Heart left ventricle (tissue), 16 donors: ENCODE measurements at places on chromosomes 12 and 14. TPM values are rescaled to one million over a fixed set of nuclear protein-coding genes. Genes with fewer than 3 reads are reported as not detected.

The GZMH gene
- not detected for total RNA-seq

The KRT73 gene
- not detected for total RNA-seq

The TEP1 gene
- total RNA-seq = 7.1 TPM

The USP30 gene
- total RNA-seq = 16.4 TPM

The GLS2 gene
- 1.4 TPM for total RNA-seq

The ATG2B gene
- total RNA-seq = 15.9 TPM

The OTX2 gene
- total RNA-seq = not detected

The TAS2R9 gene
- not detected for total RNA-seq

The MFAP5 gene
- total RNA-seq = 28.6 TPM

The TMEM63C gene
- total RNA-seq = 1.4 TPM

The DNAAF2 gene
- total RNA-seq = 3.7 TPM

The RD3L gene
- 25.5 TPM for total RNA-seq

The KRT79 gene
- not detected for total RNA-seq

The KRT78 gene
- total RNA-seq = not detected

The KRT72 gene
- total RNA-seq = not detected

The ZNF891 gene
- total RNA-seq = 0.60 TPM

The DAO gene
- not detected for total RNA-seq

The DHRS1 gene
- total RNA-seq = 11.3 TPM

The RFX4 gene
- total RNA-seq = not detected

The MYH6 gene
- 3,241 TPM for total RNA-seq

The RNF41 gene
- total RNA-seq = 50.0 TPM

The DIABLO gene
- total RNA-seq = 43.5 TPM

The GLIPR1L1 gene
- not detected for total RNA-seq

The PROX2 gene
- total RNA-seq = not detected

The FAM90A1 gene
- total RNA-seq = not detected

The DNAH10 gene
- not detected for total RNA-seq
